ENCODE measurements at places on chromosomes 3 and 15. TPM values are rescaled to one million over a fixed set of nuclear protein-coding genes. Genes with fewer than 3 reads are reported as not detected.

HIGD1A gene
- total RNA-seq: 518 TPM

NR2F2 gene
- total RNA-seq: 29.5 TPM

KAT2B gene
- total RNA-seq: 25.7 TPM

AQP9 gene
- not detected for total RNA-seq

CACNA1D gene
- total RNA-seq: 98.9 TPM
